HFFc6 (cell line): ENCODE measurements at places on chromosomes 4 and X. TPM values are rescaled to one million over a fixed set of nuclear protein-coding genes. Genes with fewer than 3 reads are reported as not detected.

The NSG1 gene
- not detected in 2 replicates for total RNA-seq

DNA sequence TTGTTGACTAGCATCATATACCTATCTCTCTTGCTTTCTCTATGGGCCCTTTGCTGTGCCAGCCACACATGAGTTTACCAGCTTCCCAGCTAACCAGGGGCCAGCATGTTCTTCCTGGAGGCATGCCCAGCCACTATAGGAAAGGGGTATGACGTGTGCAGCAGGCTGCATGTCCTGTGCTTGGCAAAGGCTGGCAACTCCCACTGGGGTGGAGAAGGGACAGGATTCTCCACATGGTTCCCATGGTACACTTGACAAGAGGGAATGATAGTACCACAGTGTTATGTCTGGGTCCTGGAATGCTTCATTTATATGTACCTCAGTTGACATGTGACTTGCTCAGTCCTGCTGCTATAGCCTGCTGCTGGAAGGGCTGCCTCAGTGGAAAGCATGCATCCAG lies 78.8 kb downstream of the TMEM164 start:
- peak; percentile 7 for DNase-seq
- H3K27ac ChIP-seq = peak overlapping the region; percentile 59
- peaks cover 1% of the 10 kb centered on the region for H3K36me3 ChIP-seq

The PRR32 gene
- total RNA-seq = not detected in 2 replicates

The CLDN2 gene
- not detected in 3 replicates for total RNA-seq

DNA sequence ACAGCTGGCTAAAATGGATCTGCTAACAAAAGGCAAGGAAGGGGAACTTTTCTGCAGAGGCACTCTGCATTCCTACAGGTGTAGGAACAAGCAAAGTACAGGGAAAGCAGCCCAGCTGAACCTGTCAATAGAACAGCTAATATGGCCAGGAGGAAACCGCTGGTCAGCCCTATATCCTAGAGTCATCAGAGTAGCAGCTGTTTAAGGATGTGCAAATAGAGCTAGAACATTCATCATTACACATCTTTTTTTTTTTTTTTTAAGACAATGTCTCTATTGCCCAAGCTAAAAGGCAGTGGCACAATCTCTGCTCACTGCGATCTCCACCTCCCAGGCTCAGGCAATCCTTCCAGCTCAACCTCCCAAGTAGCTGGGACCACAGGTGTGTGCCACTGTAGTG lies 163.0 kb downstream of the BTC start:
- no peak overlapping the region for H3K4me3 ChIP-seq
- no peak overlapping the region for H3K27ac ChIP-seq
- no peak for DNase-seq
- H3K4me1 ChIP-seq = peaks cover 24% of the 10 kb centered on the region
- H3K36me3 ChIP-seq = peaks cover 4% of the 10 kb centered on the region; the same call in 1 of the 2 replicates

The HS6ST2 gene
- total RNA-seq = not detected in 3 replicates

The TCP11X2 gene
- total RNA-seq = not detected in 3 replicates

The SLC9B1 gene
- 0.14 to 0.35 TPM in 2 of 3 replicates, not detected in the other for total RNA-seq

DNA sequence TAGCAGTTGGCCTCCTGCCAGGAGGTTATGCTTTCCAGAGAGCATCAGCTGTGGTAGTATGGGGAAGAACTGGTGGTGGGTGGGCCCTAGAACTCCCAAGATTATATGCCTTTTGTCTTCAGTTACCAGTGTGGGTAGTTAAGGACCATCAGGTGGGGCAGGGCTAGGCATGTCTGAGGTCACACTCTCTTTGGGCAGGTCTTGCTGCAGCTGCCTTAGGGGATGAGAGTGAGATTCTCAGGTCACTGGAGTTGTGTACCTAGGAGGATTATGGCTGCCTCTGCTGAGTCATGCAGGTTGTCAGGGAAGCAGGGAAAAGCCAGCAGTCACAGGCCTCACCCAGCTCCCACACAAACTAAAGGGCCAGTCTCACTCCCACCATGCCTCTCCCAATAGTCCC lies 172.9 kb upstream of the GYPA start:
- H3K4me1 ChIP-seq = no peaks in the 10 kb centered on the region
- H3K27me3 ChIP-seq = peaks cover 2% of the 10 kb centered on the region; the same call in 1 of the 2 replicates
- H3K4me3 ChIP-seq = no peak overlapping the region
- H3K36me3 ChIP-seq = peaks cover 11% of the 10 kb centered on the region; the same call in 1 of the 2 replicates

- H3K4me1 ChIP-seq = peaks cover 3% of the 10 kb centered on the region
- no peaks in the 10 kb centered on the region for H3K36me3 ChIP-seq
- H3K4me3 ChIP-seq = no peak overlapping the region
Measured at GRCh38 chrX:41728125-41728524, 4.1 kb downstream of the GPR82 start.

The EPHA5 gene
- not detected in 3 replicates for total RNA-seq

- no peak for DNase-seq
- no peak overlapping the region for H3K4me3 ChIP-seq
Measured at GRCh38 chrX:112688242-112688641, 8.5 kb upstream of the LHFPL1 start.

The OTC gene
- not detected in 3 replicates for total RNA-seq

DNA sequence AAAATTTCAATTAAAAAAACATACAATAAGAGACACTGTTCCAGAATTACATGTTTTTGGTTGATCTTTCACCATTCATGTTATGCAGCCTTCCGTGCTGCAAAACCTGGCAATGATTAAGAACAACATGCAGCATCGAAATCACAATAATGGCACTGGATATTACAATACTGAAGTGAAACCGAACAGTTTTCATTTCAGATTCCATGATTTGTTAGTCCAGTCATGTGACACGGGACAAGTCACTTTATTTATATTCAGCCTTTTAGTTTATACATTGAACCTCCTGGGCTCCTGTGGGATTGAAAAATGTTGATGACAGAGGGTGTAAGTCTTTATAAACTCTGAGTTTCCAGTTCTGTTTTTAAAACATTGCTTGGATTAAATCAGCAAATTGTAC lies 142.5 kb upstream of the TTC29 start:
- H3K27me3 ChIP-seq = peaks cover 10% of the 10 kb centered on the region
- no peak overlapping the region for H3K27ac ChIP-seq
- peaks cover 7% of the 10 kb centered on the region for H3K4me1 ChIP-seq
- peak overlapping the region; percentile 77 for H3K4me3 ChIP-seq
- DNase-seq = no peak

DNA sequence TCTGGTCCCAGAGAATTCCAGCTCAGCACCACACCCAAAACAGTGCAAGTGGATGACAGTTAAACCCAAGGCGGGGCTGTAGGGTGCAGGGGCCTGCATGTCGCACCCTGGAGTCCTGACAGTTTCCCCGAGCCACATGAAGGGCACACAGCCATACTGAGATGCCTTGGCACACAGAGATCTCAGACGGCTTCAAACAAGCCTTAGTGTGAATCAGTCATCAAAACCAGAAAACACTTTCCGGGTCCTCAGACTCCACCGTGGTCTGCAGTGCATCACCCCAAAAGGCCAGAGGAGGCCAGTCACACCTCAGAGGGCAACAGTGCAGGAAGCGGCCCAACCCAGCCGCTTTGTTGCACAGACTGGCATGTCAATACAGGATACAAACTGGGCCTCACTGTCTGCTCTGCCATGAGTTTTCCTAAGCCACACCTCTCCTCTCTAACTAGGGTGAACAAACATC lies 64.6 kb upstream of the ENPP6 start:
- no peak overlapping the region for H3K4me3 ChIP-seq
- DNase-seq = no peak
- H3K36me3 ChIP-seq = no peaks in the 10 kb centered on the region
- no peaks in the 10 kb centered on the region; the same call in 1 of the 2 replicates for H3K4me1 ChIP-seq

The F8A2 gene
- total RNA-seq = not detected in 2 replicates

- H3K36me3 ChIP-seq = no peaks in the 10 kb centered on the region
- H3K27ac ChIP-seq = peak overlapping the region; percentile 8; the same call in 1 of the 2 replicates
- peaks cover 12% of the 10 kb centered on the region for H3K4me1 ChIP-seq
- DNase-seq = peak; percentile 19
Measured at GRCh38 chrX:109472939-109473735, 8.7 kb downstream of the GUCY2F start.

DNA sequence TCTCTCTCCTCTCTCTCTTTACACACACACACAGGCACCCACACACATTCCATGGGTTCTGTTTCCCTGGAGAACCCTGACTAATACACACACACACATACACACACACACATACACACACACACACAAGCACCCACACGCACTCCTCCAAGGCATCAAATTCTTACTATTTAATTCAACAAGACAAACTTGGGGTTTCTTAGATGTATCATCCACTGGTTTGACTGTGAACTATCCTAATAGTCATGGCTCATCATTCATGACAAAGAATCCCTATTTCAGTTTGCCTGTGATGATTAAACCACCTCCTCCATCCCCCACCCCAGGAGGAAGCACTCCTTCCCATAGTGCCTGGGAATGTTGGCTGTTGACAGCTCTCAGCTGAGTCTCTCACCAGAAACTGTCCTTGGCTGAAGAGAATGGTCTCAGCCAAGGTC lies 98.2 kb downstream of the USP46 start:
- H3K36me3 ChIP-seq = no peaks in the 10 kb centered on the region
- H3K4me1 ChIP-seq = peaks cover 20% of the 10 kb centered on the region
- peak; percentile 91 for DNase-seq
- no peak overlapping the region for H3K27ac ChIP-seq
- H3K27me3 ChIP-seq = peaks cover 20% of the 10 kb centered on the region

DNA sequence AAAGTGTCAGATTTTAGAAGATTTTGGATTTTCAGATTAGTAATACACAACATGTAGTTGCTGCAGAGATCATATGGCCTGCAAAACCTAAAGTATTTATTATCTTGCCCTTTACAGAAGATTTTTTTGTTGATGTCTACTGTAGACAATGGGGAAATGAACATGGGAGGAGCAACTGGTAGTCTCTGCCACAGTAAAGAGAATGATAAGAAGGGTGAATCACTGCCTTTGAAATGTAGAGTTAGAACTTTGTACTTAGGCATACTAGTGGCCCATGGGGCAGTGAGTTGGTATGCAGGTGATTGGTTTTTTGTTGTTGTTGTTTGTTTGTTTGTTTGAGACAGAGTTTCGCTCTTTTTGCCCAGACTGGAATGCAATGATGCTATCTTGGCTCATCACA lies 50.1 kb downstream of the GAB1 start:
- no peak overlapping the region for H3K4me3 ChIP-seq
- peak; percentile 18 for DNase-seq
- H3K36me3 ChIP-seq = no peaks in the 10 kb centered on the region
- H3K27me3 ChIP-seq = no peaks in the 10 kb centered on the region
- H3K27ac ChIP-seq = no peak overlapping the region

GRCh38 chr4:113024388-113024787 lies 25.1 kb upstream of the ANK2 start:
- DNase-seq = no peak
- H3K4me3 ChIP-seq = no peak overlapping the region
- no peaks in the 10 kb centered on the region for H3K4me1 ChIP-seq
- no peaks in the 10 kb centered on the region for H3K36me3 ChIP-seq

The DUSP21 gene
- total RNA-seq = not detected in 3 replicates

- no peak for DNase-seq
- no peak overlapping the region for H3K27ac ChIP-seq
- H3K36me3 ChIP-seq = no peaks in the 10 kb centered on the region
- H3K4me1 ChIP-seq = no peaks in the 10 kb centered on the region; the same call in 1 of the 2 replicates
- no peak overlapping the region for H3K4me3 ChIP-seq
Measured at GRCh38 chr4:145352438-145353145, 129.1 kb upstream of the SMAD1 start.

DNA sequence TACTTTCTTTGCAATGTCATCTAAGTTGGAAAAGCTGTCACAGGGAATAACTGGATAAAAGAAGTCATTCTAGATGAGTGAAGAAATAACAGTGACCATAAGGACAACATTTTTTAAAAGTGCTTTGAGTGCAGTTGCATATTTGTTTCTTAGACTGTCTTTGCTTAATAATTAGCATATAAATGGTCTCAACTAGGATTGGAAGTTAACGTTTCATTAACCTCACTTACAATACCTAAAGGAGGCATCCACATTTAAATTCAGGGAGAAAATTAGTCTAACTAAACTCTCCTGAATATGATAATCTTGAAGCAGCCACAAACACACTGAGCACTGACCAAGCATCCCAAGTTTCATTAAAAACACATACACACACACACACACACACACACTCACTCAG lies 780.7 kb downstream of the PCDH18 start:
- DNase-seq = no peak
- no peaks in the 10 kb centered on the region for H3K27me3 ChIP-seq
- H3K4me1 ChIP-seq = no peaks in the 10 kb centered on the region
- no peak overlapping the region for H3K27ac ChIP-seq
- H3K36me3 ChIP-seq = no peaks in the 10 kb centered on the region

DNA sequence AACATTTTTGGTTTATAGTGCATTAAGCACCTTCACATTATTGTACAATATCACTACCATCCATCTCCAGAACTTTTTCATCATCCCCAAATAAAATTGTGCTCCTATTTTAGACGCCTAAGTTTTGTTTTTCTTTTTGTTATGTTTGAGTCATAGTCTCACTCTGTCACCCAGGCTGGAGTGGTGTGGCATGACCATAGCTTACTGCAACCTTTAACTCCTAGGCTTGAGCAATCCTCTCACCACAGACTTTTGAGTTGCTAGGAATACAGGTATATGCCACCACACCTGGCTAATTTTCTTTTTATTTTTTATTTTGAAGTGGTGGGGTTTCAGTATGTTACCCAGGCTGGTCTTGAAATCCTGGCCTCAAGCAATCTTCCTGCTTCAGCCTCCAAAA lies 33.9 kb downstream of the PRSS12 start:
- H3K27ac ChIP-seq = no peak overlapping the region
- H3K36me3 ChIP-seq = peaks cover 45% of the 10 kb centered on the region
- no peak for DNase-seq
- H3K4me3 ChIP-seq = no peak overlapping the region
- no peaks in the 10 kb centered on the region; the same call in 1 of the 2 replicates for H3K27me3 ChIP-seq

- H3K4me1 ChIP-seq = no peaks in the 10 kb centered on the region; the same call in 1 of the 2 replicates
- H3K36me3 ChIP-seq = no peaks in the 10 kb centered on the region
- H3K4me3 ChIP-seq = no peak overlapping the region
- no peak overlapping the region for H3K27ac ChIP-seq
Measured at GRCh38 chr4:6464842-6465588, 7.4 kb downstream of the PPP2R2C start.
